Activated CD4-positive, alpha-beta T cell treated with anti-CD3 and anti-CD28 coated beads, Interleukin-2, amount 10 ng/mL, durations not matched to agents 7 days and 5 days (primary cell): ENCODE measurements at places on chromosomes 12 and 14. TPM values are rescaled to one million over a fixed set of nuclear protein-coding genes. Genes with fewer than 3 reads are reported as not detected.

GRCh38 chr14:75011356-75011994 is 8.8 kb downstream of the EIF2B2 start:
- H3K4me3 ChIP-seq: no peak overlapping the region
- H3K27me3 ChIP-seq: no peaks in the 10 kb centered on the region
- peak overlapping the region; percentile 46 for H3K27ac ChIP-seq
- H3K4me1 ChIP-seq: peaks cover 29% of the 10 kb centered on the region

GRCh38 chr12:7054925-7055324 is 5.6 kb upstream of the C1S start:
- peaks cover 43% of the 10 kb centered on the region for H3K27me3 ChIP-seq
- no peak overlapping the region for H3K4me3 ChIP-seq
- H3K4me1 ChIP-seq: no peaks in the 10 kb centered on the region
- no peaks in the 10 kb centered on the region for H3K36me3 ChIP-seq

- no peaks in the 10 kb centered on the region for H3K27me3 ChIP-seq
- H3K4me3 ChIP-seq: no peak overlapping the region
- H3K36me3 ChIP-seq: peaks cover 5% of the 10 kb centered on the region
- H3K4me1 ChIP-seq: no peaks in the 10 kb centered on the region
- H3K27ac ChIP-seq: no peak overlapping the region
Measured at GRCh38 chr14:85947461-85948139, 417.7 kb downstream of the FLRT2 start.

DNA sequence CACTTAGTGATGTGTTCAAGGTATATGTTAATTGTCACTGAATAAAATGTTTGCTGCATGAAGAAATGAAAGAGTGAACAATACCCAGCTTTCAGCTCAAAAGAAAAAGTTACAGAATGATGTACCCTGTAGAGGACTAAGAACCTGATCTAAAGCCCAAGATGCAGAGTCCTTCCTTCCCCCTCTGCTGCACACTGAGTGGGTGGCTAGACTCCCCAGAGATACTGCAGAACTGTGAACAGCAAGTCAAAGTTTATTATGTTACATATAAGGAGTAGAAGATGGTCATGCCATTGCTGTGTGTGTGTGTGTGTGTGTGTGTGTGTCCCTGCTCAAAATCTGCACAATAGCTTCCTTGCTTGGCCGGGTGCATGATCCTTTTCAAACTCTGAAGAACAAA is 83.9 kb downstream of the RPAP3 start:
- H3K27me3 ChIP-seq: no peaks in the 10 kb centered on the region
- H3K27ac ChIP-seq: no peak overlapping the region
- DNase-seq: no peak
- no peaks in the 10 kb centered on the region for H3K4me1 ChIP-seq

FANCM gene
- 15.6 TPM for total RNA-seq
